Suprapubic skin (tissue), 4 donors: ENCODE measurements at places on chromosomes 5 and 9.

GRCh38 chr5:140966293-140967225, at the start of gene PCDHAC2:
Gene PCDHAC2, plus strand, starts transcription at chr5:140966476. Its CDS starts 291 bp downstream, at chr5:140966767.
- DNase-seq, result no peak

GRCh38 chr5:154408811-154409210, 37.0 kb upstream of the SAP30L start:
- DNase-seq, result peak; percentile 65

DNA sequence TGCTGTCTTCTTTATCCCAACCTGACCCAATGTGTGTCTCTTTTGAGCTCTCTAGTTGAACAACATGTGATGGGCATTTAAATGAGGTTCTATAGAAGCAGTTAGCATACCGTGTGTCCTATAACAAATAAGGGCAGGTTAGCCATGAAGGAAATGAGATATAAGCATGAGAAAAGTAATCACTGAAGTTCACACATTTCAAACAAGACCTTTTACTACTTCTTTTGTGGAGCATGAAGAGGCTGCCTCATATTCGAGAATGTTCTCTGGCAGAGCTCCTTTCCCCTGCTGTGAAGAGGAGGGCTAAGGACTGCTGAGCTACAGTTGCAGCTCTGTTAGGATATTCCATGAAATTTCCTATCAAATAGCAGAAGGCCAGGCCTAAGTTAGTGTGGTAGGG, 15.2 kb upstream of the SNCAIP start:
- DNase-seq, result no peak

- DNase-seq, result no peak
These were observed 180.1 kb downstream of the MACROH2A1 start for GRCh38 chr5:135218790-135219568.

DNA sequence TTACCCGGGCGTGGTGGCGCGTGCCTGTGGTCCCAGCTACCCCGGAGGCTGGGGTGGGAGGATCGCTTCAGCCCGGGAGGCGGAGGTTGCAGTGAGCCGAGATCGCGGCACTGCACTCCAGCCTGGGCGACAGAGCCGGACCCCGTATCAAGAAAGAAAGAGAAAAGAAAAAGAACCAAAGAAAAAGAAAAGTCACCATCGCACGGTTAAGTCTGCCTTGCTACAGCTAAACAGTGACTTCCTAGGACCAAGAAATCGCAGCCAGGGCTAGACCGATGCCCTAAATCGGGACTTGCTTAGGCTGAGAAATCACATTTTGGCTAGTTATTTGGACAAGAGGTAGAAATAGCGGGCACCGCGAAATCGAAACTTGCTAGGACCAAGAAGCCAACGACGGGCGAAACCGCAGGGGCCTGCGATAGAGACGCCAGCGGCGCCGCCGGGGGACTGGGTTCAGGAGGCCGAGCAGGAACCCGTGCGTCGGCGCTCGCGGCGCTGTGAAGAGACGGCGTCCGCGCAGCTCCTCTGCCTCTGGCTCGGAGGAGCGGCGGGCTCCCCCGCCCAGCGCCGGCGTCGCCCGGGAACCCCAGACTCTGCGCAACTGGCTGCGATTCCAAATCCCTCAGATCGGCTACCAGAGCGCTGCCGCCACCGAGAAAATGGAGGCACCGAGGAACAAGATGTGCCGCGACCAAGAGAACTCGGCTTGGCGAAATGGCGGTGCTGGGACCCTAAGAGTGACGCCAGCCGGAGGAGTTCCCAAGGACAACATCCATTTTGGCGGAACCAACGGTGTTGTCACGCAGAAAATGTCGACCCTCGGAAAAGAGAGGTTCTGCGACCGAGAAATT, 26.1 kb upstream of the ANXA2R start:
- DNase-seq, result peak; percentile 84
